BE2C (cell line): ENCODE measurements at places on chromosomes 6 and 20.

- peak; percentile 68 for DNase-seq
These were observed at the start of gene CDC40 for GRCh38 chr6:110180228-110181008. Gene CDC40, plus strand, starts transcription at chr6:110180427. Its CDS starts 18 bp downstream, at chr6:110180445.

GRCh38 chr6:131015630-131016263, 47.3 kb downstream of the EPB41L2 start:
- no peak for DNase-seq

DNA sequence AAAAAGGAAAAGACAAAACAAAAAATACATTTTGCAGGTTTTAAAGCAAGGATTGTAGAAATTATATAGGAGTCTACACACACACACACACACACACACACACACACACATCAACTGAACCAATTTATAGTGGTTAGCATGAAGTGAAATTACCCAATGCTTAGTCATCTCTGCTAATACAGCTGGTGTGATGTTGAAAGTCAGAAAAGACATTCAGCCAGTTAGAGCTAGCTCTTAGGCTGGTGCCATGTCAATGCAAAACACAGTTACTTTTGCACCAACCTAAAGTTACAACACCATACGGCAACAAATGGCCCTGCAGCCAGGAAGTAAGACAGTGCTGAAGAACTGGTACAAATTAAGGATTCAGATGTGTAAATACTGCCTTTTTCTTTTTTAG, 15.2 kb downstream of the FAM210B start:
- DNase-seq, result no peak

GRCh38 chr6:51559059-51559458, 528.4 kb downstream of the PKHD1 start:
- DNase-seq, result no peak

DNA sequence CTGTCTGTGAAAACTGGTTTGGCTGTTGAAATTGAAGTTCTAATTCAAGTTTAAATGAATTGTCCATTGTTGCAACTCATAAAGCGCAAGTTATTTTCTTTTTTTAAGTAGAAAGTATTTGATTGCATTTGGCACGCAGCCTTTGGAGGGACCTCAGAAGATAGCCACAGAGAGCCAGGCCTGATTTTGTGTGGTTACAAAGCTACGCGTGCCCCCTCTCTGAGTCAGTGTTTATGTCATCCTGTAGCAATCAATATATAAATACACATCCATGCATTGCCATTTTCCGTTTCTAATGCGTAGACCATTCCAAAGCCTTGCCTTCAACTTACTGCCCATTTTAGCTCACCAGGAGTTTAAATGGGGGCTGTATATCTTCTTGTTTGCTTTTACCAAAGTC, 173.2 kb downstream of the TMEM242 start:
- no peak for DNase-seq

- DNase-seq, result no peak
These were observed 12.5 kb downstream of the PRPH2 start for GRCh38 chr6:42709871-42710270.

- no peak for DNase-seq
These were observed 27.7 kb downstream of the PHF3 start for GRCh38 chr6:63663147-63663955.
